CD4-positive, alpha-beta T cell (primary cell): ENCODE measurements at places on chromosomes 1 and 21.

GRCh38 chr1:231597971-231598370 lies 28.6 kb upstream of the DISC1 start:
- no peak for DNase-seq

- peak; percentile 57 for DNase-seq
Measured at GRCh38 chr1:35568975-35569395, 4.1 kb upstream of the TFAP2E start.

GRCh38 chr1:8367571-8368194 lies 49.8 kb downstream of the SLC45A1 start:
- no peak for DNase-seq

DNA sequence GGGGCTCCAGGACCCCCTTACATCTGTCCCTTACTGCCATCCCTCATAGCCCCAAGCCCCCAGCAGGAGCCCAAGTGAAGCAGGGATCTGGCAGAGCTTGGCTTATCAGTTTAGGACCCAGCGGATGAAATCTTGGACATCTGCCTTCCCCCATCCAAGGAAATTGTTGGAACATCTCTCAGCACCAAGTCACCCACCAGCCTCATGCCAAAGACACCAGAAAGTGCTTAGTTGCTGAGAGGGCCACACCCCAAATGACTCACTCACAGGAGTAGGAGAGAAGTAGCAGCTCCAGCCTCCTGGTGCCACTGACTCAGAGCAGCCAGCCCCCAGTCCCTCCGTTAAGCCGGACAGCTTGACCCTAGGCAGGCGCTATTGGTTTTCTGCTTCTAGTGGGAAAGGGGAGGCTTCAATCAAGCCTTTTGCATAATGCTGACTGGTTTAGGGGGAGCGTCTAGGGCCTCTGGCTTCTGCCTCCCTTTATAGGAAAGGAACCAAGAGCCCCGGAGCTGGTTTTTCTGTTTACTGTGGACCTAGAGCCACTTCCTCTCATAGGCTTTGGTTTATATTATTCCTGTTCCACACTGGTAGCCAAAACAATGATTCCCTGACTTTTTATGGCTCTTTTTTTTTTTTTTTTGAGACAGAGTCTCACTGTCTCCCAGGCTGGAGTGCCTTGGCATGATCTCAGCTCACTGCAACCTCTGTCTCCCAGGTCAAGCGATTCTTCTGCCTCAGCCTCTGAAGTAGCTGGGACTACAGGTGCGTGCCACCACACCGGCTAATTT lies 114.2 kb upstream of the IPO9 start:
- DNase-seq = no peak

DNA sequence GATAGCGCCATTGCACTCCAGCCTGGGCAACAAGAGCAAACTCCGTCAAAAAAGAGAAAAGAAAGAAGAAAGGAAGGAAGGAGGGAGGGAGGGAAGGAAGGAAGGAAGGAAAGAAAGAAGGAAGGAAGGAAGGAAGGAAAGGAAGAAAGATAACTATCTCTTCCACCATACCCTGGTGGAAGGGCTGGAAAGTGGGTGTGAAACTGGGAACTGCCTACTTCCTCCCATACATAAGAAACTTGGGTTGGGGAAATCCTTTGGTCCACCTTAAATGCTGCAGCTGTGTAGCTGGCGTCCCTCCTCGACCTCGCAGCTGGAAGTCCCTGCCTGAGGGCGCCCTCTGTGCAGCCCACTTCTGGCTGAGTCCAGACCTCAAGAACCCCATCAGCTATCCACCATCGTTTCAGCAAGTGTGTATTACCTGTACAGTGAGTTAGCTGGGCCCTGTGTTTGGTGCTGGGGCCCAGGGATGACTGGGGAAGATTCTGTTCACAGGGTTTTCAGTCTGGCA lies 4.6 kb upstream of the FAM167B start:
- DNase-seq = no peak

GRCh38 chr1:1427820-1428148 lies 6.7 kb upstream of the ANKRD65 start:
- DNase-seq = no peak

DNA sequence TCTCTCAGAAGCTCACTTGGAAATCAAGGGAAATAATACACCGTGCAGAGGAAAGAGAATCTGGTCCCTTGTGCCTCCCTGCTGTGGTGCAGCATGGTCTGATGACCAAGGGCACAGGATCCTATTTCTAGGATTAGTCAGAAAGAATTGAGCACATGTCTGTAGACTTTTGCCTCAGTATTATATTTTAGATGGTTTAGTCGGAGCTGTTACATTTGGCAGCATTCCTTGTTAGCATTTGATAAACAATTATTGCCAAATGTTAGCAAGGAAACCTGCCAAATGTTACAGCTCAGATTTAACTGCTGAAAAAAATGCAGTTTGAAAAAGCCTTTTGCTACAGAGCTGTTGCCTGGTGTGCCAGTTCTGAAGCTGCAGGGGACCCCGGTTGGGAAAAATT lies 183.5 kb upstream of the DPYD start:
- DNase-seq = no peak

DNA sequence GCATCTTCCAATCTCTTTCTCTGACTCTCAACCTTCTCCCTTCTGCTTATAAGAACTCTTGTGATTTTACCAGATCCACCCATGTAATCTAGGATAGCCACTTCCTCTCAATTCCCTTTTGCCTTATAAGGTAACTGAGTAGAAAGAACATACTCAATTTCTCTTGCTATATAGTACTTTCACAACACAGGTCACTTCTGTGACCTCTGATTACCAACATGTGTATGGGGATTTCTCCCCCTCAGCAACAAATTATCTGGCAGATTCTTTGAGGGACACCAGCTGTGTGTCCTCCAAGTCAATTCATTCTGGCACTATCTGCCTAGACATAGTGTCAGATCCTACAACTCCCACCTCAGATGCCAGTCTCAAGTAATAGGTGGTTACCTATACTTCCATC lies 62.5 kb downstream of the IL23R start:
- no peak for DNase-seq

DNA sequence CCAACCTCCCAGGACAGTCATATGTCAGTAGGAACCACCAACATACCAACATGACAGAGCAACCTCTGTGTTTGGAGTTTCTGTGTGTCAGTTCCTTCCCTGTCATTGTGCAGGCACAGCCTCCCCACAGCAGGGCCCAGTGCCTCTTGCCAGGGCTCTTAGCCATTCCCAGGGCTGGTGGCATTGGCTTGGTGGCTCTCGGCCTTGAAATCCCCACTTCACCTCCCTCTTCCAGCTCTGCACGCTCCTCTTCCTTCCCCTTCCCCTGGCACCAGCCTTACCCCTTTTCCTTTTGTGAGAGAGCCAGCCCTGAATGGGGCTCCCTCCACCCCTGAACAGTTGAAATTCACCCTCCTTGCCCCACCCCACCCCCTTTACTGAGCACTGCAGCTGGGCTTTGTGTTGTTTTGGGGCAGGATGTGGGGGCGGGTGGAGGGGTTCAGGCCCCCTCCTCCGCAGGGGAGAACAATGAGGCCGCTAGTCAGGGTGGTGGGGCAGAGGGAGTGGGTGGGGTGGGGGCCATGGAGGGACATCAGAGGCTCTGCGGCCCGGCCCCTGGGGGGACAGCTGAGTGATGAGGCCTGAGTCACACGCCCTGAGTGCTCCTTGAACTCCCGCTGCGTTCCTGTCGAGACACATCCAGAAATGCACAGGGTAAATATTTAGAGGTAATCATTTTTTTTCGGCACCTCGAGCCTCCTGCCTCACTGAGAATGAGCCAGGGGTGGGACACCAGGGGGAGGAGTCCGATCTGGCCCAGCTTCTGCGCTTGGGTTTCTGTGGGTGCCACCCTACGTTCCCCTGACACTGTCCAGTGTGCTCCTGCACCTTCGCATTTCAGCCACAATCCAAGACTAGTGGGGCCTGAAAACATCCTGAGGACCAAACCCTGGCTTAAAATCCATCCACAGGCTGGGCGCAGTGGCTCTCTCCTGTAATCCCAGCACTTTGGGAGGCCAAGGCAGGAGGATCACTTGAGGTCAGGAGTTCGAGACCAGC lies 28.6 kb downstream of the LGR6 start:
- DNase-seq = no peak

DNA sequence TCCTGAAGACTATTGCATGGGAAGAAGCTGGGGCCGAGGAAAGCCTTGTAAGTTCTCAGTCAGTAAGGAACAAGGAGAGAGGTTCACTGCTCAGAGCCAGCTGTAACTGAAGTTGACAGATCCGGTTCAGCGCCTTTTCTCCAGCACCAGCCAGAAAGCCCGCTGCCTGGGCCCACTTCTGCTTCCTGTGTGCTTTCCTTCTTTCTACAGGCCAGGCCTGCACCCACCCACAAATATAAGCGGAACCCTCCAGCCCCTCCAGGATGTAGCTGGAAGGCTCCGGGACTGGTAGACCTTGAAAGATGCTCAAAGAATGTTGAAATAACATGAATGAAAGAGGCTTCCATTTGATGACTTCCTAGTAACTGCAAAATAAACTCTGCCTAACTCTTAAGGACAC lies 38.8 kb downstream of the PARP1 start:
- DNase-seq = no peak

DNA sequence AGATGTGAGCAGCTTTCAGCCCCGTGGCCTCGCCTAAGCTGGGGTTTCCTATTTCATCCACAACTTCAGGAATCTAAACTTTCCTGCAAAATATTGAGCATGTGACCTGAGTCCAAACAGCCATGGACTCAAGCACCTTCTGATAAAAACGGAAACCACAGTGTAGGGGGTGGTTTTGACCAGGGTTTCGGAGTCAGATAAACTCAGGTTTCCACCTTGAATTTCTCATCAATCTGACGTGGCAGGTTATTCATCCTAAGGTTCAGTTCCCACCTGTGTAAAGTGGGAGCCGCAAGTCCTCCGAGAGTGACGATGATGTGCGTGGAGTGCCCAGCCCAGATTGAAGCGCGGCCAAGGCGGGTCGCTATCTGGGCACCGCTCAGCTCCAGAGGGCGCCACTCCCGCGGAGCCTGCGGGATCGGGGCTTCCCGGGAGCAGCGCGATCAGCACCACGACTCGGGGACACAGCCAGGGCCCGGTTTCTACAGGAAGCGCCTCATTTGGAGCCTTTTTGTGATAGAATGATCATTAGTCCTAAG lies 871 bp upstream of the ETS2 start:
- DNase-seq = no peak

DNA sequence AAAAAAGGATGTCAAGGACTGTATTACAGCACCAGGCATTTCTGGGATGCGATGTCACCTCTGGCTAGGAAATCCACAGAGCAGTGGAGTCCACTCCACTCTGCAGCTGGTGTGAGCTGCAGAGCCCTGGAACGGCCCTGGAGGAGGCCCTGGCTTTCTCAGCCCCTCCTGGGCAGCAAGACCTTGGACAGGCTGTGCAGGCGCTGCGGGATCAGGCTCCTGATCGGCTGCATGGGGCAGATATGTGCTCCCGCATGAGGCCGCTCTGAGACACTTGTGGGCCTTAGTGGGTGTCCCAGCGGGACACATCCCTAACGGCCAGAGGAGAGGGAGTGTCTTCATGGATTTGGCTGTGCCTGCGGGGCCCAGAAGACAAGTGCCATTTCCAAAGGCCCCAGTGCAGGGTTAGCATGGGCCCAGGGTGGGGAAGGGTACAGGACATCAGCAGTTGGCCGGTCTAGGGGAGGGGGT lies 6.2 kb downstream of the DNMT3L start:
- no peak for DNase-seq

DNA sequence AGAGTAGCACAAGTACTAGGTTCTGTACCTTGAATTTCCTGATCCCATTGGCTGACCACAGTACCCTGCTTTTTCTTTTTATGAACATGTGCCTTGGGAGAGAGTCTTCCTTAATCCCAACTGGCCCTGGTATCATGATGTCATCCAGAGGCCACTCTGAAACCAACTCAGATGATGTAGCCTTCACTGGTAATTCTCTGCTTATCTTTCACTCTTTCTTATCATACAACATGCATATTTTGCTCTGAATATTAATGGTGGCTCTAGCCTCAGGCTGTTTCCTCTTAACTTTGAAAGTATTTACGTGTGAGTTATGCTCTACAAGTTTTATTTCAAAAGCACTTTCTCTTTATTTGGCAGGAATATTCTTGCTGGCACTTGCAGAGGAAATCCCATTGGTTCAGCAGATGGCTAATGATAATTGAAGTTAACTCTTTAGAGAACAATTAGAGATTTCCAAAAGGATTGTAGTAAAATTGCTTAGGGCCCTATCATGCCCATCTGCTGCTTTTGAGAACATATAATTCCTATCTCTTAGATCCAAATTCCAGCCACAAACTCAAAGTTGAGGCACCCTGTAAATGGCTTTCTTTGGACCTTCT lies 86.1 kb downstream of the PTGER3 start:
- DNase-seq = no peak

GRCh38 chr21:39483917-39484316 lies 32.1 kb downstream of the SH3BGR start:
- DNase-seq = no peak

DNA sequence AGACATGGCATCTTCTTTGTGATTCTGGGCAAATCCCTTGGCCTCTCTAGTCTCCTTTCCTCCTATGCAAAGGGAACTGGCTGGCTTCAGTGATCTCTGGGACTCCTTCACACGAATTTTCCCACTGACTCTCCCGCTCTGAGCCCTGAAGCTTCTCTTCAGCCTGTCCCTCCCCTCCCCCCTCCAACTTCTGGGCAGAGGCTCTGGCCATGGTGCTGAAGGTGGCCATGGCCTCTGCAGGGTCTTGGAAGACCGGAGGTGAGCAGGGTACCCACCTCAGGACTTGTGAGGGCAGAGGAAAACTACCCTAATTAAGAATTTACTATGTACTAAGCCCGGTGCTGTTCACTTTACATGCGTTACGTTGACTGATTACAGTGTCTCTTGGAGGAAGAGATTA lies 29.4 kb upstream of the POU3F1 start:
- DNase-seq = no peak

GRCh38 chr1:66778969-66779368 lies 22.1 kb downstream of the INSL5 start:
- no peak for DNase-seq

DNA sequence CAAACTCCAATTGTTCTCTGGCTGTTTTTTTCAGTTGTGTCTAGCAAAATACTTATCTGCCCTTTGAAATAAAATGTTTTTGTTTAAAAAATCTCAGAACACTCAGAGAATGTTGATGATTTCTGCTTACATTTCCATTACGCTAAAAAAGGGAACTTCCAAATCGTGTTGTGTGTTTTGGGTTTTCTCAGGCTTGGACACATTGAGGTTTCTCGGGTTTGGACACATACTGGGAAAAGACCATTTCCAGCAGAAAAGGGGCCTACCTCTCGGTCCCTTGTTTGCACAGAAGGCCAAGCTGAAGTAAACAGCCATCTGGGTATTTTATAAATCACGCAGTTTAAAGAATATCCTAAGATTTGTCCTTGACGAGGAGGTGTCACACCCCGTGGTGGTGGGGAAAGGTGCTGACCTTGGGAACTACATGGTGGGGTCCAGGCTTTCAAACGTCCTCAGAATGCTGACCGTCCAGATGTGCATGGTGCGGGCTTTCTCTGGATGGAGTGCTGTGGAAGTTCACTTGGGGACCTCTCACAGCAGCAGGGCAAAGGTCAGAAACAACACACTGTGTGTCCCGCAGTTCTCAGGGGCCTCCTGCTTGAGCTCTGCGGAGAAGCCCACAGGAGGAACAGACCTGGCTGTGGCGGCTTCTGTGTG lies 67.8 kb downstream of the SLC37A1 start:
- DNase-seq = no peak
